AG10803 (cell line): ENCODE measurements at places on chromosomes 16 and 17.

- peak; percentile 79 for DNase-seq
These were observed 4.2 kb downstream of the DPH1 start for GRCh38 chr17:2034157-2034556.

DNA sequence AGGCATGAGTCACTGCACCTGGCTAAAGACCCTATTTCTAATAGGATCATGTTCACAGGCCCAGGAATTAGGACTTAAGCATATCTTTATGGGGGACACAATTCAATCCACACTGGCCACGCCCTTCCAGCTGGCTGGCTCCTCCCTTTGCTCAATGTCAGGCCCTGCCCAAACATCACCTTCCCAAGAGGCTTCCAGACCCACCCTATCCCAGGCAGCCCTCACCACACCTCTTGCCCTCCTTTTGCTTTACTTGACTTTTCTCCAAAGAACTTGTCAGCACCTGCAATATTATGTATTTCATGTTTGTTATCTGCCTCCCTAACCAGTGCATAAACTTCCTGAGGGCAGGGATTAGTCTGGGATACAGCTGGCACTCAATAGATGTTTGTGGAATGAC is 109.6 kb upstream of the CDH5 start:
- DNase-seq, result no peak

DNA sequence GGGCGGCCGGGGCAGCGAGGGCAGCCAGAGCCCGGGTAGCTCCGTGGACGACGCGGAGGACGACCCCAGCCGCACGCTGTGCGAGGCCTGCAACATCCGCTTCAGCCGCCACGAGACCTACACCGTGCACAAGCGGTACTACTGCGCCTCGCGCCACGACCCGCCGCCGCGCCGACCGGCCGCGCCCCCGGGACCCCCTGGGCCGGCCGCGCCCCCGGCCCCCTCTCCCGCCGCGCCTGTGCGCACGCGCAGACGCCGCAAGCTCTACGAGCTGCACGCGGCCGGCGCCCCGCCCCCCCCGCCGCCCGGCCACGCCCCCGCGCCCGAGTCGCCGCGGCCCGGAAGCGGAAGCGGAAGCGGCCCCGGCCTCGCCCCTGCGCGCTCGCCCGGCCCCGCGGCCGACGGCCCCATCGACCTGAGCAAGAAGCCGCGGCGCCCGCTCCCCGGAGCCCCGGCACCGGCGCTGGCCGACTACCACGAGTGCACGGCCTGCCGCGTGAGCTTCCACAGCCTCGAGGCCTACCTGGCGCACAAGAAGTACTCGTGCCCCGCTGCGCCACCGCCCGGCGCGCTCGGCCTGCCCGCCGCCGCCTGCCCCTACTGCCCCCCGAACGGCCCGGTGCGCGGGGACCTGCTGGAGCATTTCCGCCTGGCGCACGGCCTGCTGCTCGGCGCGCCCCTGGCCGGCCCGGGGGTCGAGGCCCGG is 36.1 kb upstream of the ZC3H18 start:
- DNase-seq, result peak; percentile 54

- DNase-seq, result peak; percentile 98
These were observed 11.4 kb downstream of the SLFN5 start for GRCh38 chr17:35254107-35254773.

DNA sequence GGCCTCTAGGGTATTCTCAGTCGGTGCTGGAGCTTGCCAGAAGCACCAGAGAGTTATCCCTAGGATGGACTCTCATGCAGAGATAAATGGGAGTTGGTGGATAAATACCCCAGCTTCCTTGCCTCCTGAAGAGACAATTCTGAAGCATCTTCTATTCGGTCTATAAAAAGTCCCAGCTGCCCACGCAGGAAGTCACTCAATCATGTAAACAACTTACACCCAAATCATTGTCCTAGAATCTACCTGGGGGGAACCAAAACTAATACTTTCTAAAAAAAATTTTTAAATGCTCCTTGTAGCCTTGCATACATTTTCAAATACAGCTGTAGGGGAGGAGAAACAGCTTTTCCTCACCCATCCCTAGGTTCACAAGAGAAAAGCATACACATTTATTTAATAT is 66.6 kb upstream of the ELAC2 start:
- DNase-seq, result no peak

DNA sequence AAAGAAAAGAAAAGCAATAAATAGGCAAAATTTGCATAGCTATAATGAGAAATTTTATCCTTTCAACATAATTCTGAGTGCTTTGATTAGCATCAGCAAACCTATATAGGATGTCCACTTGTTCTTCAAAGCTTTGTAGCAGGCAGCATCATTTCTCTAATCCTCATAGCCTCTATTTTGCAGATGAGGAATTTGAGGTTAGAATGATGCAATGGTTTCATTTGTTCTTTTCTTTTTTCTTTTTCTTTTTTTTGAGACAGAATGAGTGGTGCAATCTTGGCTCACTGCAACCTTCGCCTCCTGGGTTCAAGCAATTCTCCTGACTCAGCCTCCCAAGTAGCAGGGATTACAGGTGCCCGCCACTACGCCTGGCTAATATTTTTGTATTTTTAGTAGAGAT is 594.4 kb downstream of the TOX3 start:
- DNase-seq, result peak; percentile 5

GRCh38 chr17:57740235-57740528 is 4.9 kb downstream of the CCDC182 start:
- DNase-seq, result no peak

DNA sequence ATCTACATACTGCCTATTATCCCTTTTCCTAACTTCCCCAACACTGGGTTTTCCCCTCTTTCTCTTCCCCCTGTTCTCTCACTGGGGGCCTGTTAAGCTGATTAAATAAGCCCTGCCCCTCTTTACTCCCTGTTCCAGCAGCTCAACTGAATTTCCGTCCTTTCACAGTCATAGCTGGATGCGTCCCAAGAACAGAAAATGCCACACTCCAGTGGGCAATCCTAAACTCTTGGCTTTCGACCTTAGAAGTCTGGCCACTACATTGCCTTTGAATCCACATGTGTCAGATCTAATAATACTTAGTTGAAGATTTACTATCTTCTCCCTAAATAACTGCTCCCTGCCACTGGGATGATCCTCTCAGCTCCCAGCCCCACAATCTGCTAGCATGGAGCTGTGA is 34.5 kb downstream of the KCNJ16 start:
- DNase-seq, result no peak

GRCh38 chr17:81601525-81602120 is 35.3 kb downstream of the NPLOC4 start:
- DNase-seq, result peak; percentile 77

- peak; percentile 93 for DNase-seq
These were observed 80.9 kb downstream of the ARHGAP23 start for GRCh38 chr17:38508954-38509771.

DNA sequence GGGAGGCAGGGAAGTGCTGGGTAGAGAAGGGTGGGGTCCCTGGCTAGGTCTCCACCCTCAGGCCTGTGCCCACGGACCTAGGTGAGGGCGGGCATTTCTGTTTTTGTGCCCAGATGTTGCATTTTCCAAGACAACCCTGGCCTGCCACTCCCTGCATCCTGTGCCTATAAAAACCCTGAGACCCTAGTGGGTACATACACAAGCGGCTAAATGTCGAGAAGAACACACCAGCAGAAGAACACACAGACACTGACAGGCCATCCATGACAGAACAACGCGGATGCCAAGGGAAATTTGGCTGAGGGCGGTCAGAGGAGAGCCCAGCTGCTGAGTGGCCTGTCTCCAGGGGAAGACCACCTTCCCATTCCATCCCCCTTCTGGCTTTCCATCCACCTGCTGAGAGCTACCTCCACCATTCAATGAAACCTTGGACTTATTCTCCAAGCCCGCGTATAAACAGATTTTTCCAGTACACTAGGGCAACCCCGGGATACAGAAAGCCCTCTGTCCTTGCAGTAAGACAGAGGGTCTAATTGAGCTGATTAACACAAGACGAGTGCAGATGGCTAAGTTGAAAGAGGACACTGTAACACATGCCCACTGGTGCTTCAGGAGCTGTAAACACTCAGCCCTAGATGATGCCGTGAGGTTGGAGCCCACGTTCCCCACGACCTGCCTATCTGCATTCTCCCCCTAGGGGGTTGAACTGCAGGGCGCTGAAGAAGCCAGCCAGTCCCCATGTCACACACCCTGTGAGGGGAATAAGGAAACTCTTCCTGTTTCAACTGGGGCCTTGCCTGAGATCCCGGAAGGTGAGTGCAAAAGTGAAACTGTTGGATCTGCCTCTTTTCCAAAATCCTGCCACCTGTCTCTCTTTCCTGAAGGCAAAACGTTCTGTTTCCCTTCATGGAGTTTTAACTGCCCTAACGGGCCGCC is 147.2 kb upstream of the COX10 start:
- no peak for DNase-seq

- DNase-seq, result peak; percentile 9
These were observed 25.7 kb downstream of the IRF8 start for GRCh38 chr16:85924675-85925074.

- DNase-seq, result no peak
These were observed 2.6 kb downstream of the NOG start for GRCh38 chr17:56595831-56596690.

- DNase-seq, result peak; percentile 35
These were observed 825 bp downstream of the HEATR6 start for GRCh38 chr17:60077672-60078519.

GRCh38 chr16:54366943-54367342 is 80.4 kb upstream of the IRX3 start:
- DNase-seq, result no peak

DNA sequence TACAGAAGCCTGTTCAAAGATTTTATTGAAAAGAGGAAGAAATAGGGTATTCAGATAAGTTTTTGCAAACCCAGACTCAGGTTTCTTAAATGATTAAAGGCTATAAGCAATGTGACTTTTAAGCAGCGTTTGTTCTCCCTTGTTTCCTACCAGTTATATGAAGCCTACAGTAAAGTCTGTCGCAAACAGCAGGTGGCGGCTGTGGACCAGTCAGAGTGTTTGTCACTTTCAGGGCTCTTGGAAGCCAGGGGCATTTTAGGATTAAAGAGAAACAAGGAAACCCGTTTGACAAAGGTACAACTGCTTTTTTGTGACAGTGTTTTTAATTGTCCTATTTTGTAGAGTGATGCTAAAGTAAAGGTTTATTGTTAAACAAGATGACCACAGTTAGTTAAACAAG is 7.7 kb upstream of the RARA start:
- no peak for DNase-seq

GRCh38 chr16:10763456-10763855 is 19.8 kb downstream of the NUBP1 start:
- DNase-seq, result no peak

GRCh38 chr17:56739376-56739775 is 94.3 kb downstream of the C17orf67 start:
- peak; percentile 46 for DNase-seq

GRCh38 chr16:48235556-48236136 is 8.5 kb upstream of the LONP2 start:
- no peak for DNase-seq

DNA sequence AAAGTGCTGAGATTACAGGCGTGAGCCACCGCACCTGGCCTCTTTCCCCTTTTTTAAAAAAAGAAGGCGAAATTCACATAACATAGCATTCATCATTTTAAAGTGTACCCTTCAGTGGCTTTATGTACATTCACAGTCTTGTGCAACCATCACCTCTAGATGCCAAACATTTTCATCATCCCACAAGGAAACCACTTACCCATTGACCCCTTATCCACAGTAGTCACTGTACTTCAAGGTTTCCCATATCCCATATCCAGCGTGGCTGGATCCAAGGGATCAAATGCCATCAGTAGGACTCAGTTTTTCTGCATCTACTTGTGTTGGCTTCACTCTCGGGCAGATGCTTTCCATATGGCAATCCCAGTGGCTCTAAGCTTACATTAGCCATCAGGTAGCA is 50.3 kb downstream of the BMERB1 start:
- DNase-seq, result peak; percentile 60

DNA sequence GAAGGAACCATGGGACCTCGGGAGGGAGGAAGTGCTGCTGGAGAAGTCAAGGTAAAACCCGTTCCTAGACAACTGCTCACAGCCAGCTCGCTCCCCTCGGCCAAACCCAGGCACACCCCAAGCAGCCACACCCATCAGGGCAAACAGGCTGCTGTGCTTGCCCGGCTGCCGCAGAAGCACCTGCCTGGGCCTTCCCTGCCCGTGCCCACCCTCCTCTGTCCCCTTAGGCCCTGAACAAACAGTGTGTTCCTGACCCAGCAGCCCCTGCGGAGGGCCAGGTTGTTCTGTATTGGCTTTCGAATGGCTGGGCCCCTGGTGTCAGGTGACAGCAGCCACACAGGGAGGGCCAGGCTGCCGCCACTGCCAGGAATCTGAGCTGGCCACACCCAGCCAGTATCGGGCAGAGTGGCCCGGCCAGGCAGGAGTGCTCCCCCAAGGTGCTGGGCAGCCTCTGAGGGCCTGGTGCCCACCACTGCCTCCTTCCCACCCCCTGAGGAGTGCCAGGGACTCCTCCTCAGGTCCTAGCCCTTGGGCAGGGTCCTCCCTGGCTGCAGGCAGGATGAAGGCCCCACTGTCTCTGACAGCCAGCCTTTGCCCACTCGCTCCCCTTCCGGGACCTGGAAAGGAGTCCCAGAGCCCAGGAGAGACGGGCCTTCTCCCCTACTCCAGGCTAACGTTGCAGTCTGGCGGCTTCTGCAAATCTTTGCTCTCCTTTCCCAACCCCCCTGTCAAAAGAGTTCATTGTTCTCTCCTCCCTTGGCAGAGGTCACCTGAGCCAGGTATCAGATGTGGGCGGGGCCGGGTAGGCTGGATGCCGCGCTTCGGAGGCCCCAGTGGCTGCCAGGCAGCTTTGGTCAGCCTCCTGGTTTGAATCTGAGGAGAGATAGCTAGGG is 24.0 kb downstream of the LLGL2 start:
- DNase-seq, result no peak

DNA sequence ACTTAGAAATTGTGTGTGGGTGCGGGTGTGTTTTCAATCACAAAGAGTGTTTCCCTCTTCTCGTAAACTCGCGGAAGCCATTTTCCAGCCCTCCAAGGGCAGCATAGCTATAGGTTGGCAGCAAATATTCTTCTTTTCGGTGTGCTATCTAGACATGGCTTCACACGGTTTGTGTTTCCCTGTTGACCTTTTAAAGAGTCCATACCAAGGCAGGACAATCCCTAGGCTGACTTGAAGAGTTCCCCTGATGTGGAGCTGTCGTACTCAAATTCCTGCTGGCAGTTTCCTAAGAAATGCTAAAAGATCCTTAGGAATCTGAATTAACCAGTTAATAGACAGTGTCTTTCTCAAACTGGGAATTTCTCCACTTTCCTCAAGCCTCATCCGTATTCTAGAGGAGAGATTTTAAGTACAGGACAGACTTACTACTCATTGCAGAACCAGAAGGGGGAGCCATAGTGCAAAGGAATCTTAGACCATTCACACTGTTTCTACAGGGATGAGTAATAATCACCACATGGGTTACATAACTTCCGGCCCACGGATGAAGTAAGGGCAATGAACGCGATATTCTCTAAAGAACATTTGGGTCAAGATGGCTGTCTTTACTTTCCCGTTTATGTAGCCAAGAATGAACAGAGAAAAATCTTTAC is 288.6 kb upstream of the ELAC2 start:
- DNase-seq, result peak; percentile 79
